ENCODE measurements at places on chromosomes 2 and 18. TPM values are rescaled to one million over a fixed set of nuclear protein-coding genes. Genes with fewer than 3 reads are reported as not detected.

DNA sequence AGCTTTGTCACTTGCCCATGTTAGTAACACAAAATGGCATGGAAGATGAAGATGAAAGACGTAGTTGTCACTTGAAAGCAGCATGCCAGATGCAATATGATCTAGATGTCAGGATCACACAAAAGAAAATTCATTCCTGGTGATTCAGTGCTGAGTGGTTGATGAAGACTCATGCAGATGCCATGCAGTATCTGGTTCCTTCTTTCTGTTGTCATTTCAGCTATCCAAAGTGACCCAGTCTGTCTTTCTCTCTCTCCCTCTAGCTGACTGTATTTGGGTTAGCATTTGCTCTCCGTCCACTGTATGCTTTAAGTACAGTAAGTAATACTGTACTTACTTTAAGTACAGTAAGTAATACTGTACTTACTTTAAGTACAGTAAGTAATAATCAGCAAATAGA is 50.4 kb downstream of the TTN start:
- no peaks in the 10 kb centered on the region for H3K27me3 ChIP-seq
- H3K36me3 ChIP-seq: no peaks in the 10 kb centered on the region
- no peak for DNase-seq
- no peak overlapping the region for H3K4me3 ChIP-seq
- no peak overlapping the region for H3K27ac ChIP-seq
- H3K4me1 ChIP-seq: no peaks in the 10 kb centered on the region

DNA sequence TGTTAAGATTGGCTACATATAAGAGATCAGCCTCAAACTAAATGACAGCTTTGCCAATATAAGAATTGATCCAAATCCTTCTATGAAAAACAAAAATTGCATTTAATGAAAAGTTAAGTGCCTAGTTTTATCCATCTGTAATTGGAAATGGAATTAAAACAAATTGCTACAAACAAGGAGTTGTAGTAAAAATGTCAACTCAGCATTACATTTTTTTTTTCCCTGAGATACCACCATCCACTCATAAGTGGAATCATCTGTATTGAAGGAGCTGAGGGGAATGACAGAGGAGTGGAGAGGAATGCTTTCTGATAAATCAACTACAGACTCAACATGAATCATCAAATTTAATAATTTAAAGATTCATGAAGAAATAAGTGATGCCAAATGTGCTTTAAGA is 601.8 kb downstream of the TMEM182 start:
- peaks cover 6% of the 10 kb centered on the region for H3K4me1 ChIP-seq
- DNase-seq: no peak
- no peaks in the 10 kb centered on the region for H3K36me3 ChIP-seq

GRCh38 chr2:106322281-106322680 is 128.2 kb upstream of the UXS1 start:
- no peak for DNase-seq
- H3K4me3 ChIP-seq: no peak overlapping the region
- H3K36me3 ChIP-seq: no peaks in the 10 kb centered on the region

DNA sequence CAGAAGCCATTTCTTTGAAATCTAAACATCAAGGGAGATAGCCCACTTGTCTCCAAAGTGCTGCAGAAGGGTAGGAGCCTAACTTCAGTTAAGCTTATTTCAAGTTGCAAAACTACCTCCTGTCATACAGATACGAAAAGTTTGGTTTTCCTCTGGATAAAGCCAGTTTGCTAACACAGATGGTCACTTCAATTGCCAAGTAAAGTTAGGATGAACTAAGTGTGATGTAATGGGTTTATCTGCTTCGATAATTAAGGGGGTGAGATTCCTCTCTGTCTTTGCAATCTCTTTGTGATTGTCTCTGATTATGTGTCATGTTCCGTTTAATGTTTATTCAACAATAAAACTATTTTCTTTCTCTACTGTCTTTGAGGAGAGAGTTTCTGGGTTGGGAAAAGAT is 156.4 kb downstream of the SLC39A10 start:
- peaks cover under 1% of the 10 kb centered on the region for H3K4me1 ChIP-seq
- no peaks in the 10 kb centered on the region for H3K36me3 ChIP-seq
- H3K4me3 ChIP-seq: no peak overlapping the region
- no peaks in the 10 kb centered on the region for H3K27me3 ChIP-seq
- DNase-seq: no peak

DNA sequence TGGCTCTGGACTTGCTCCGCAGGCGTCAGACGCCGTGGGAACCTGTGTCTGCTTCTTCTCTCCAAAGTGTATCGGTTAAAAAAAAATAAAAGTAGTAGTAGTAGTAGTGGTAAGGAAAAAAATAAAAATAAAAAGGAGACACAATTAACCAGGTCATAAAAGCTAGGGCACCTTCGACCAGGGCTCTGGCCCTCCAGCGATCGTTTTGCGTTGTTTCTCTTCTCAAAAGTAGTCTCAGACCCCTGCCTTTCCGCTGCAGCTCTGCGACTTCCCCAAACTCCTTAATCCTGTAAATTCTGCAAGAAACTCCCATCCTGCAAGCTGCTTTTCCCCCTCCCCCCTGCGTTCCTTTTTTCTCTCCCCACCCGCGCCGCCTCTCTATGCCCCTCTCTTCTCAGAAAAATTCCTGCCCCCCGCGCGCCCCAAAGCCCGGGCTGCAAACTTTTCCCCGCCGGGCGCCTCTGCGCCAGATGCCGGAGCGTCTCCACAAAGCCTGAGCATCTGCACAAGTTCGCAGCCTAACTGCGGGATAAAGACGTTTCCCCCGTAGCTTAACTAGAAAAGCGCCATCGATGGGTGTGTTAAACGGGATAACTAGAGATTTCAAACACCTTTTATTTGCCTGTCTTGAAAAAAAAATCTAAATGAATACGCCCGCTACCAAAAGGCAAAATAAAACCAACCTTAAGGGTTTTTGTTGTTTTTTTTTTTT is 1.8 kb upstream of the SALL3 start:
- H3K27me3 ChIP-seq: peaks cover 42% of the 10 kb centered on the region
- peaks cover 4% of the 10 kb centered on the region for H3K36me3 ChIP-seq
- H3K4me1 ChIP-seq: peaks cover 17% of the 10 kb centered on the region
- no peak for DNase-seq
- peak overlapping the region; percentile 14 for H3K27ac ChIP-seq

- peaks cover 3% of the 10 kb centered on the region for H3K27me3 ChIP-seq
- H3K4me3 ChIP-seq: no peak overlapping the region
- no peak for DNase-seq
- H3K4me1 ChIP-seq: no peaks in the 10 kb centered on the region
- H3K27ac ChIP-seq: no peak overlapping the region
Measured at GRCh38 chr2:240670950-240671349, 11.7 kb downstream of the AQP12B start.

Gene DLX1
- 0.87 TPM for total RNA-seq

Gene IL18R1
- 0.51 TPM for total RNA-seq

Gene REG3G
- not detected for total RNA-seq

Gene TMEM169
- total RNA-seq: 3.2 TPM

Gene CCDC148
- 2.2 TPM for total RNA-seq

Data from endothelial cell (in vitro differentiated cells).